ENCODE measurements at places on chromosomes 5 and 9.

DNA sequence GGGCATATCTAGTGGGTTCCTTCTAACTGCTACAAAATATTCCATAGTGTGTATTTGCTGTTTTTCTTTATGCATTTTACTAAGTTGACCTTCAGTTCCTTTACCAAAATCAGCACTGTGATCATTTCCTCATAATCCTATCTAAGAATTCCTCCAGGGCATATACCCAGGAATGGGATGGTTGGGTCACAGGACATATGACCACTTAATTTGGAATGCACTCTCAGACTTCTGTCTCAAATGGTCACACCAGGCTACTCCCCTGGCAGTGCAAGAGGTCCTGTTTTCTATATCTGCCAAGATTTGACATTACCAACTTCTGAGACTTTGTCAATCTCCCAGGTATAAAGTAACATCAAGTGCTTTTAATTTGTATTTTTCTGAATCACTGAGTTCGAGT lies 63.9 kb downstream of the ADAMTS12 start:
- no peak overlapping the region for H3K4me3 ChIP-seq
- H3K27ac ChIP-seq = no peak overlapping the region
- H3K27me3 ChIP-seq = no peaks in the 10 kb centered on the region
- H3K36me3 ChIP-seq = no peaks in the 10 kb centered on the region
- DNase-seq = no peak

- no peak overlapping the region for H3K27ac ChIP-seq
- no peaks in the 10 kb centered on the region for H3K27me3 ChIP-seq
- no peak overlapping the region for H3K4me3 ChIP-seq
- H3K4me1 ChIP-seq = no peaks in the 10 kb centered on the region
- H3K36me3 ChIP-seq = no peaks in the 10 kb centered on the region
Observed at GRCh38 chr5:59291941-59292340, 601.6 kb downstream of the PDE4D start.

GRCh38 chr5:135063511-135064234 lies 29.6 kb upstream of the PITX1 start:
- no peak overlapping the region for H3K27ac ChIP-seq
- H3K27me3 ChIP-seq = no peaks in the 10 kb centered on the region
- H3K4me3 ChIP-seq = no peak overlapping the region

- 0 out of 2 replicates have a peak, but pooled peaks cover 1% of the 10 kb centered on the region for H3K4me1 ChIP-seq
- H3K27ac ChIP-seq = no peak overlapping the region
- DNase-seq = no peak
- no peak overlapping the region for H3K4me3 ChIP-seq
- H3K27me3 ChIP-seq = no peaks in the 10 kb centered on the region
Observed at GRCh38 chr5:122929001-122929400, 83.6 kb downstream of the SNX24 start.

DNA sequence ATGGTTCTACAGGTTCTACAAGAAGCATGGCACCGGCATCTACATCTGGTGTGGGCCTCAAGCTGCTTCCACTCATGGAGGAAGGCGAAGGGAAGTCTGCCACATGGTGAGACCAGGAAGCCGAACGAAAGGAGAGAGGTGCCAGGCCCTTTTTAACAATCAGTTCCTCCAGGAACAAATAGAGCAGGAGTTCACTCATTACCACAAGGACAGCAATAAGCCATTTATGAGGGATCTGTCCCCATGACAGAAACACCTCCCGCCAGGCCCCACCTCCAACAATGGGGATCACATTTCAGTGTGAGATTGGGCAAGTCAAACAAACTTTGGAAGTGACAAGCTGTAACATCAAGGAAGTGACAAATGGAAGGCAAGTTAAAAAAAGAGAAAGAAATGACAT lies 95.5 kb upstream of the PTPN3 start:
- H3K4me1 ChIP-seq = no peaks in the 10 kb centered on the region
- no peaks in the 10 kb centered on the region for H3K27me3 ChIP-seq
- no peak overlapping the region for H3K27ac ChIP-seq
- H3K36me3 ChIP-seq = no peaks in the 10 kb centered on the region

GRCh38 chr5:52255308-52255707 lies 532.4 kb upstream of the ITGA1 start:
- no peaks in the 10 kb centered on the region for H3K27me3 ChIP-seq
- H3K4me1 ChIP-seq = no peaks in the 10 kb centered on the region
- H3K27ac ChIP-seq = no peak overlapping the region
- no peak overlapping the region for H3K4me3 ChIP-seq
- no peak for DNase-seq
- no peaks in the 10 kb centered on the region for H3K36me3 ChIP-seq

GRCh38 chr5:58582803-58583491 lies at the start of gene RAB3C:
TSS of gene RAB3C (plus strand) at chr5:58583075. CDS start at chr5:58583209, 134 bp downstream.
- H3K27ac ChIP-seq = no peak within 1 kb of the TSS
- H3K27me3 ChIP-seq = no peaks in the 10 kb centered on the region
- H3K4me3 ChIP-seq = peak within 1 kb of the TSS; percentile 83

- H3K27ac ChIP-seq = no peak overlapping the region
- no peaks in the 10 kb centered on the region for H3K36me3 ChIP-seq
- H3K4me3 ChIP-seq = peak overlapping the region; percentile 85
- H3K27me3 ChIP-seq = no peaks in the 10 kb centered on the region
Observed at GRCh38 chr9:136687721-136688223, 515 bp upstream of the AGPAT2 start.

GRCh38 chr5:55051357-55051756 lies 27.3 kb downstream of the GZMK start:
- H3K4me3 ChIP-seq = no peak overlapping the region
- H3K36me3 ChIP-seq = no peaks in the 10 kb centered on the region
- no peak overlapping the region for H3K27ac ChIP-seq
- H3K4me1 ChIP-seq = no peaks in the 10 kb centered on the region
- no peak for DNase-seq

- no peak overlapping the region for H3K27ac ChIP-seq
- no peak for DNase-seq
- no peak overlapping the region for H3K4me3 ChIP-seq
- no peaks in the 10 kb centered on the region for H3K4me1 ChIP-seq
- H3K27me3 ChIP-seq = no peaks in the 10 kb centered on the region
- H3K36me3 ChIP-seq = no peaks in the 10 kb centered on the region
Observed at GRCh38 chr5:6868171-6868570, 154.9 kb downstream of the TENT4A start.

GRCh38 chr9:68974431-68974830 lies 39.5 kb downstream of the PRKACG start:
- no peak overlapping the region for H3K4me3 ChIP-seq
- H3K4me1 ChIP-seq = no peaks in the 10 kb centered on the region
- H3K27ac ChIP-seq = no peak overlapping the region
- no peaks in the 10 kb centered on the region for H3K27me3 ChIP-seq
- no peaks in the 10 kb centered on the region for H3K36me3 ChIP-seq
- DNase-seq = no peak

DNA sequence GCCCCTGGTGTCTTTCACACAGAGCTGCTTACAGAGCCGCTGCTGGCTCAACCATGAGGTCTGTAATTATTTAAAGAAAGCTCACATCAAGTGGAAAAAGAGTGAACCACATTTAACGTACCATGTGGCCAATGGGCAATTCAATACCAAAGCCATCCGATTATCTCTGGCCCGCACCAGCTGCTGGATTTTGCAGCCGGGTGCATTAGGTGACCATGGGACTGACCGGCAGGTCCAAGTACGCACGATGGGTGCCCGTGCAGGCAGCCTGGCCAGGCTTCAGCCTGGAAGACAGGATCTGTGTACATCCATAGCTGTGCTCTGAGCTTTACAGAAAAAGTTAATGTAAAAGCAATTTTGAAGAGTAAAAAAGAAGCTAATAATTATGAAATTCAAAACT lies 20.5 kb downstream of the PPARGC1B start:
- no peaks in the 10 kb centered on the region for H3K36me3 ChIP-seq
- H3K4me3 ChIP-seq = no peak overlapping the region
- 0 out of 2 replicates have a peak, but pooled peaks cover 1% of the 10 kb centered on the region for H3K4me1 ChIP-seq
- no peak overlapping the region for H3K27ac ChIP-seq
- no peak for DNase-seq

DNA sequence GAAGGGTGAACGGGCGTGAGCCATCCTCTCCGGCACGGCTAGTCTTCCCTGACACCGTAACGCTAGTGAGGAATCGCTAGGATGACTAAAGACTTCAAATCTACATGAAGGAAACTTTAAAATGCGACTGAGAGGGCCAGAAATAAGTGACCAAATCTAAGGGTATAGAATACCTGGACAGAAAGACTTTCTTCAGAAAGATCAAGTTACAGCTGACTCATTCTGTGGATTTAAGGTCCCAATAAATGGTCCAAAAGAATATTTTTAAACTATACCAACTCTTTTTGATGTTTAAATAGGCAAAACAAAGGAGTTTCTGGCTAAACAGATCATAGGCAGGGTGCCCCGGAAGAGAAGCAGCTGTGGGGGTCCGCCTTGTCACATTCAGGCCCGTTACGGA lies 38.9 kb upstream of the CEP72 start:
- H3K36me3 ChIP-seq = no peaks in the 10 kb centered on the region
- H3K27ac ChIP-seq = no peak overlapping the region
- DNase-seq = no peak

- no peak for DNase-seq
- no peaks in the 10 kb centered on the region for H3K27me3 ChIP-seq
- H3K27ac ChIP-seq = no peak overlapping the region
- no peaks in the 10 kb centered on the region for H3K36me3 ChIP-seq
Observed at GRCh38 chr5:77864997-77865396, 88.9 kb upstream of the TBCA start.

GRCh38 chr9:22175972-22176545 lies 167.0 kb upstream of the CDKN2B start:
- H3K36me3 ChIP-seq = no peaks in the 10 kb centered on the region
- H3K27me3 ChIP-seq = no peaks in the 10 kb centered on the region
- DNase-seq = no peak
- no peak overlapping the region for H3K27ac ChIP-seq
- no peak overlapping the region for H3K4me3 ChIP-seq

GRCh38 chr5:143244000-143244736 lies 159.3 kb downstream of the NR3C1 start:
- H3K27ac ChIP-seq = no peak overlapping the region
- no peaks in the 10 kb centered on the region for H3K36me3 ChIP-seq
- H3K4me3 ChIP-seq = no peak overlapping the region
- H3K27me3 ChIP-seq = no peaks in the 10 kb centered on the region
- DNase-seq = no peak

DNA sequence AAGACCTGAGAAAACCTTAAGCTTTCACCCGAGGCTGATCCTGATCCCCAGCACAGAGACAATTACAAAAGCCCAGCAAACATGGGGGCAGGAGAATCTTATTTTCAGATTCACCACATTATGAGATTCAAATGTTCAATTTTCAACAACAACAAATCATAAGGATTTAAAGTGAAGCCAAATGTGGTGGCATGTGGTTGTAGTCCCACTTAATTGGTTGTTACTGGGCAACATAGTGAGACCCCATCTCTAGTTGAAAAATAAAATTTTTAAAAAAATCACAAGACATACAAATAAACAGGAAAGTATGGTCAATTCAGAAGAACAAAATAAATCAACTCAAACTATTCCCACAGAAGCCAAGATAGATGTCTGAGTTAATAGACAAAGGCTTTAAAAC lies 3.9 kb upstream of the RABGAP1 start:
- H3K27me3 ChIP-seq = no peaks in the 10 kb centered on the region
- H3K36me3 ChIP-seq = no peaks in the 10 kb centered on the region
- H3K4me3 ChIP-seq = no peak overlapping the region

- DNase-seq = no peak
- H3K27ac ChIP-seq = no peak overlapping the region
- H3K4me1 ChIP-seq = peaks cover 1% of the 10 kb centered on the region
- no peaks in the 10 kb centered on the region for H3K27me3 ChIP-seq
Observed at GRCh38 chr5:10578869-10579268, 15.0 kb downstream of the ANKRD33B start.

- H3K27ac ChIP-seq = no peak overlapping the region
- no peaks in the 10 kb centered on the region for H3K36me3 ChIP-seq
- no peaks in the 10 kb centered on the region for H3K27me3 ChIP-seq
- DNase-seq = no peak
Observed at GRCh38 chr5:148734518-148734917, 80.2 kb upstream of the HTR4 start.

- no peaks in the 10 kb centered on the region for H3K27me3 ChIP-seq
- DNase-seq = no peak
- no peaks in the 10 kb centered on the region for H3K4me1 ChIP-seq
- H3K36me3 ChIP-seq = no peaks in the 10 kb centered on the region
Observed at GRCh38 chr5:125897089-125897488, 526.1 kb upstream of the GRAMD2B start.

DNA sequence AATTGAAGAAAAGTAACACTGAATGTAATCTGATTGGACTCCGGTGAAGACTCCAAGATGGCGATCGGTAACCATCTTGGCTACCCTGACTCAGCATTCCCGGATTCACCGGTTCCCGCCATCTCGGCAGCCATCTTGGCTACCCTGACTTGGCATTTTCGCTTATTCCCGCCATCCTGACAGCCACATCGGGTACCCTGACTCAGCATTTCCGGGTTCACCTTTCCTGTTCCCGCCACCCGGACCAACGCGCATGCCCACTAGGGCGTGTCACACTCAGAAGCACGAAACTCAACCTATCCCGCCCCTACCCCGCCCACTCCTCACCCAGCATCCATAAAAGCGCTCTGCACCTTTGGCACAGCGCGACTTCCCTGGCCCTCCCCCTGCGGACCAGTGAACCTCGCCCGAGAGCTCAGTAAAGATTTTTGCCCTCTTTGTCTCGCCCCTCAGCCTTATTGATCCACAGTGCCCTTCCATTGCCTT lies 17.2 kb downstream of the SPTLC1 start:
- 0 out of 2 replicates have a peak, but pooled peaks cover 6% of the 10 kb centered on the region for H3K4me1 ChIP-seq
- H3K36me3 ChIP-seq = no peaks in the 10 kb centered on the region
- no peaks in the 10 kb centered on the region for H3K27me3 ChIP-seq
- DNase-seq = peak; percentile 88
- H3K27ac ChIP-seq = no peak overlapping the region
- H3K4me3 ChIP-seq = no peak overlapping the region

GRCh38 chr5:58072300-58072965 lies 387.5 kb downstream of the PLK2 start:
- no peak overlapping the region for H3K27ac ChIP-seq
- no peaks in the 10 kb centered on the region for H3K36me3 ChIP-seq
- DNase-seq = no peak
- no peak overlapping the region for H3K4me3 ChIP-seq
- no peaks in the 10 kb centered on the region for H3K4me1 ChIP-seq
- H3K27me3 ChIP-seq = no peaks in the 10 kb centered on the region

- no peaks in the 10 kb centered on the region for H3K36me3 ChIP-seq
- peaks cover 6% of the 10 kb centered on the region for H3K4me1 ChIP-seq
- no peaks in the 10 kb centered on the region for H3K27me3 ChIP-seq
Observed at GRCh38 chr5:158869092-158869491, 230.6 kb downstream of the EBF1 start.

DNA sequence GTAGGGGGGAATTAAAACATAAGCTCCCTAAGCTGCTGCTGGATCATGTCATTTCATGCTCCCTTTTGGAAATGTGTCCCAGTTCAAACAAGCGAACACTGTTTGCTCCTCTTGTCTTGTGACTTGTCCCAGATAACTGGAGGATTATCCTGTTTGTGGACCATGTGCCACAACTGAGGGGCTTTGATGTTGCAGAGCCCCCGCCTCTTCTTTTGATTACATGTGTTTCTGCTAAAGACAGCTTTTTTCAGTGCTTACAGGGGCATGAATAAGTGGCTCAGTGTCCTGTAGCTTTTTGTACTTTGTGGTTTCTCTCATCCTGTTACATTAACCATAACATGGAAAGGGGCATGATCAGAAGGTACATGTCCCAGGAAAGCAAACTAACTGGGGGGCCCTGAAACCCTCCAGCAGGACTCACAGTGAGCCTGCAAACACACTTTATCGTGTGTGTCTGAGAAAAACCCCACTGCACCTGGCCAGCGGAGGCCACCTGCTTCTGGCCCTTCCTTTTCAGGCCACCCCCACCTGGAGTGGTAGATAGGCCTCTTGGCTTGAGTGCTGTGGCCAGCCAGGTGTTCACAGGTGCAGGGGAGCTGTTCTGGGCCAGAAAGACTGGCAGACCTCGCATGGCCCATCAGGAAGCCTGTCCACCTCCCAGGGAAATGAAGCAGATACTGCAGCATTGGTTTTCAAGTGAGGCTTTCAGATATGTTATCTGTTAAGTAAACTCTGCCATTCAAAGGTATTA lies 285.6 kb downstream of the FANCC start:
- no peaks in the 10 kb centered on the region for H3K4me1 ChIP-seq
- no peak overlapping the region for H3K4me3 ChIP-seq
- no peak overlapping the region for H3K27ac ChIP-seq
- no peak for DNase-seq

Measured in iPS DF 6.9 (cell line).